ENCODE measurements at places on chromosomes 5 and 9. TPM values are rescaled to one million over a fixed set of nuclear protein-coding genes. Genes with fewer than 3 reads are reported as not detected.
A peak's percentile ranks its signal among the peaks of the same experiment; 100 is the strongest.

CDX1 gene
- total RNA-seq, result not detected

ITGA1 gene
- total RNA-seq, result 3.7 TPM

KIF20A gene
- under 0.01 TPM for total RNA-seq

DNA sequence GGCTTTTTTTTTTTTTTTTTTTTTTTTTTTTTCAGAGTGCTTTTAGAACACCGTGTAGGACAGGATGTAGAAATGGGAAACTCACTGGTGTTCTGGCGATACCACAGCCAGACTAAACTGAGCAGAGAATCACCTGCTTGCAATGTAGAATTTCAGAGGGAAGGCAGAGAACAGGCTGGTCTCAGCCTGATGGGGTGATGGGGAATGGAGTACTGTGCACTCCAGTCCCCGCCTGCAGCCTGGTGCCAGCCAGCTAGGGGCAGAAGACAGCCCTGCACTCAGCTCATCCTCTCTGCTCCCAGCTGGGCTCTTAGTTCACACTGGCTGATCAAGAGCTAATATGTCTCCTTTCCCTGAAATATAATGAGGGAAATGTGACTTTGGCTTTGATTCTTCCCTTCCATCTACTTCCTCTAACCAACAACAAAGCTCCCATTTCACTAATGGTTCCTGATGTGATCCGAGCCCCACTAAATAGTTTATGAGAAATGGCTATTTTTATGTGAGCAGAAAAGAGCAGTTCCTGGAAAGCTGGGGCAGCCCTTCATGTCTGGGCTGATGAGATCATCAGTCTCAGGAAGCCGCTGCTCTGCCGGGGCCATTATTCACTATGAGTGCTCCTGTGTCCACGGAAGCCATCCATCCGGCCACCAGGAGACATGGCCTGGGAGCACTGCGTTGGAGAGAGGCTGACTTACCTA lies 209.7 kb downstream of the GADD45G start:
- no peak for DNase-seq

PCDHGB1 gene
- total RNA-seq, result under 0.01 TPM

DNA sequence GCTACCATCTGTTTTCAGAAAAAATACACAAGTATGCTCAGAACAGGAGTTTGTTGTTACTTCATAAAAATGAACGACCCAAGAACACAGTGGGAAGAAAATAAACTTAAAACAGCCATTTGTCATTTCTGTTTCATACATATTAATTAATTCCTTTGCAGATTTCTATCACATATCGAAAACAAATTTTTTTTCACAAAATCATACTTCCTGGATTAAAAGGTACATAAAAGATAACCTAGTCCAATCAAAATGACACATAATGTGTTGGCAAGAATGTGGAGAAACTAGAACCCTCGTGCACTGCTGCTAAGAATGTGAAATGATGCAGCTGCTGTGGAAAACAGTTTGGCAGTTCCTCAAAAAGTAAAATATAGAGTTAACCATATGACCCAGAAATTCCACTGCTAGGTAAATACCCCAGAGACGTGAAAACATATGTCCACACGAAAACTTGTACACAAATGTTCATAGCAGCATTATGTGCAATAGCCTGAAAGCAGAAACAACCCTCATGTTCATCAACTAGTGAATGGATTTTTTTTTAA lies 46.0 kb downstream of the MYO10 start:
- DNase-seq, result peak; percentile 87

GRCh38 chr5:166507810-166508425 lies 1783.5 kb upstream of the WWC1 start:
- no peak for DNase-seq

GRCh38 chr9:17520268-17521064 lies 58.4 kb upstream of the SH3GL2 start:
- DNase-seq, result no peak

MLLT3 gene
- total RNA-seq, result 15.8 TPM

HMCN2 gene
- total RNA-seq, result under 0.01 TPM

DNA sequence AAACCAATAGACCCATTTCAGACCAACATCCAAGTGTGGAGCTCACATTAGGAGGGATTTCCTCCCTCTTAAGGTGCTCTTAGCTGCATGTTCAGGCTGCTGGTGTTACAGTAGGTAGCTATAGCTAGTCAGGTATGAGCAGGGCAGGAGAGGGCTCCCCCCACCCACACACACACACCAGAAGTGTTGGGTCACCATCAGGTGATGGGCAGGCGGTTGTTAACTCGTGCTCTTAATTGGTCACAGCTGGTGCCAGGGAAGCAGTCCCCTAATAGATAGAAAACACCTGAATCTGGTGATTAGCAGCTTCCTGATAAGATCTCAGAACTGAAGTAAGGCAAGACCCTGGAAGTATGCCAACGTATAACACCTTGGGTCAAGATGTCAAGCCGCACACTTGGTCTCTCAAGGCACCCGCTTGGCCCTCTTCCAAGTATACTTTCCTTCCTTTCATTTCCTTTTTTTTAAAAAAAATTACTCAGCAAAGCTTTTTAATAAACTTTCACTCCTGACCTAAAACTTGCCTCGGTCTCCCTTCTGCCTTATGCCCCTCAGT lies 532.4 kb downstream of the DNAH5 start:
- DNase-seq, result no peak

DNA sequence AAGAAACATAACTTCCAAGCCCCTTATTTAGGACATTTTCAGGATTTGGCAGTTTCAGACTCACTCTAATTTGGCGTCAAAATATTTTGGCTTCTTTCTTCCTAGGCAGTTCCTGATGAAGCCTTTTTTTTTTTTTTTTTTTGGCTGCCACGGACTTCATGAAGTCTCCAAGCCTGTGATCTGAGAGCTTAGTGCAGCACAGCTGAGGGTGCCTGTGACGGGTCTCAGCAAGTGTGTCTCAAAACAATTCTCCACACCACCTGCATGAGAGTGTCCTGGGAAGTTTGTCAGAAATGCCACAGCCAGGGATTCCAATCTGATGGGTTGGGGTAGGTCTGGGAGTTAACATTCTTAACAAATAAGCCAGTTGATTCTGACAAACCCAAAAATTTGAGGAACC lies 6.0 kb upstream of the ESM1 start:
- no peak for DNase-seq

DNA sequence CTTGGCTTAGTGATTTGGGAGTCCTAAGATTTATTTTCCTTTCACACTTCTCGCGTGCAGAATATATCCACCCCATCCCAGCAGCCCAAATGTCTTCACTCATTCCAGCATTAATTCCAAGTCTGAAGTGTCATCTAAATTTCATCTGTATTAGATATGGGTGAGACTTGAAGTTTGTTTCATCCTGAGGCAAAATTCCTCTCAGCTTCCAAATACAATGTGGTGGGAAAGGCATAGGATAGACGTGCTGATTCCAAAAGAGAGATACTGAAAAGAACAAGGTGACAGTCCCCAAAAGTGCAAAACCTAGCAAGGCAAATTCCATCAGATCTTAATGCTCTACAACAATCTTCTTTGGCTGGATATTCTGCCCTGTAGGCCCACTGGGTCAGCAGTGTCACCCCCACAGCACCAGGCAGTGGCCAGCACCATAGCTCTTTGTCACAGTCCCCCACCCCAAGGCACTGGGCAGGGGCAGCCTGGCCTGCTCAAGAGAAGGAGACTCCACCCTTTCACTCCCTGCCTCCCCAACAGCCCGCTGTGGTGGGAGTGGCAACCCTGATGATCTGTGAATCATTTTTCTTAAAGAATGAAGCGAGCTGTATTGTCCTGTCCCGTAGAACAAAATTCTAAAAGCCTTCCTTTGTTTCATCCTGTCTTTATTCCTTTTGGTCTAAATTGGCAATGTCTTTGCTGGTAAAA lies 2.7 kb upstream of the ADAM19 start:
- DNase-seq, result no peak

SMIM33 gene
- total RNA-seq, result not detected

GRCh38 chr9:85871008-85871407 lies 69.9 kb upstream of the NAA35 start:
- no peak for DNase-seq

HBEGF gene
- total RNA-seq, result 23.8 TPM

LCN6 gene
- total RNA-seq, result not detected

- no peak for DNase-seq
Observed at GRCh38 chr9:14249527-14249926, 64.4 kb downstream of the NFIB start.

SLC34A1 gene
- total RNA-seq, result not detected

IGIP gene
- 5.9 TPM for total RNA-seq

DDX4 gene
- total RNA-seq, result under 0.01 TPM

GRCh38 chr9:32578976-32579375 lies 6.0 kb upstream of the NDUFB6 start:
- no peak for DNase-seq

DNA sequence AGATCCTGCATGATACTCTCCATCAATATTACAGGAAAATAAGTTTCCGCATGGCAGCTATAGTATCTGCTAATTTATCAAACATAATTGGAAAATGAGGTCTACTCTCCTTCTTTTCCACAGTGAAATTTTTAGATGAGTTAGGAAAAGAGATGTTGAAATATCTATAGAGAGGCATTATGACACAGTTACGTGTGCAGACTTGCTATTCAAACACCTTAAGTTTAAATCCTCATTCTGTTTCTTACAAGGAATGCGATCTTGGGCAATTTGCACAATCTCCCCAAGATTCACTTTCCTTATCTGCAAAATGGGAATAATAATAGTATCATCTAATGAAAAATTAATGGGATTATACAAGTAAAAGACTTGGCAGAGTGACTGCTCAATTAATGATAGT lies 91.7 kb upstream of the SLCO6A1 start:
- DNase-seq, result peak; percentile 80

- no peak for DNase-seq
Observed at GRCh38 chr9:114054191-114054690, 23.9 kb downstream of the AMBP start.

DNA sequence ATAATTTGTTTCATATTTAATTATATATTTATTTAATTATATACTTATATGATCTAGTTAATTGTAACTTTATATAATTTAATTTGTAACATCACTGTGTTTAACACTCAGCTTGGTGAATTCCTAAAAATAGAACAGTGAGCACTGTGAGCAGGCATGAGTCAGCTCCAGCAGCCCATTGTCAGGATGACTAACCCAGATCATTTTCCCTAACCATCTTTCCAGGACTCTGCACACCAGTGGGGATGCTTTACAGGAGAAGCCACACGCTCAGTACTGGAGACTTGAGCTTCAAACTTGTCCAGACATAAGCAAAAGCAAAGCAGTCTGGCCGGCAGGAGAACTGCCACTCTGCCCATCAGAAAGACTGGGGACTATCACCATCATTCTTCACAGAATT lies 446.2 kb upstream of the TRPC7 start:
- DNase-seq, result peak; percentile 94

DNA sequence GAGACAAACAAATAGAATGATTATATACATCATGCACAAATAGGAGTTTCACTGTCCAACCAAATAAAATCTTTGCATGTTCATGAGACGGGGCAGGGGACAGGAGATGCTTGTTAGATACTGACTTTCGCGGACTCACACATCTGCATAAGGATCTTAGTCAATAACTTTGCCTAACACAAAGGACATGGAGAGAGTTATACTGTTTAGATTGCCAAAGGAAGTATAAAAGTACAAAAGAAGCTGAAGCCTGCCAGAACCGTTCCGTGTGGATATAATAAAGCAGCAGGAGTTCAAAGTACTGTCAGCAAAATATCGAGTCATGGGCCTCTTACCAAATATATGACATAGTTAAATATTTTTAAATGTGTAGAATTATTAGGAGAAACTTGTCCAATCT lies 1148.4 kb downstream of the EFNA5 start:
- DNase-seq, result no peak

GRCh38 chr9:128167209-128167608 lies 7.1 kb downstream of the BBLN start:
- DNase-seq, result no peak

PCDHB15 gene
- under 0.01 TPM for total RNA-seq

FCN2 gene
- total RNA-seq, result not detected

DMRTA1 gene
- total RNA-seq, result 3.9 TPM

- DNase-seq, result peak; percentile 84
Observed at GRCh38 chr5:101206534-101206933, 303.5 kb upstream of the ST8SIA4 start.

- DNase-seq, result no peak
Observed at GRCh38 chr5:155125551-155126095, 112.1 kb downstream of the KIF4B start.

- no peak for DNase-seq
Observed at GRCh38 chr9:99947395-99947794, 40.9 kb downstream of the STX17 start.

GRCh38 chr9:117073539-117074341 lies 341.1 kb downstream of the ASTN2 start:
- peak; percentile 57 for DNase-seq

DNA sequence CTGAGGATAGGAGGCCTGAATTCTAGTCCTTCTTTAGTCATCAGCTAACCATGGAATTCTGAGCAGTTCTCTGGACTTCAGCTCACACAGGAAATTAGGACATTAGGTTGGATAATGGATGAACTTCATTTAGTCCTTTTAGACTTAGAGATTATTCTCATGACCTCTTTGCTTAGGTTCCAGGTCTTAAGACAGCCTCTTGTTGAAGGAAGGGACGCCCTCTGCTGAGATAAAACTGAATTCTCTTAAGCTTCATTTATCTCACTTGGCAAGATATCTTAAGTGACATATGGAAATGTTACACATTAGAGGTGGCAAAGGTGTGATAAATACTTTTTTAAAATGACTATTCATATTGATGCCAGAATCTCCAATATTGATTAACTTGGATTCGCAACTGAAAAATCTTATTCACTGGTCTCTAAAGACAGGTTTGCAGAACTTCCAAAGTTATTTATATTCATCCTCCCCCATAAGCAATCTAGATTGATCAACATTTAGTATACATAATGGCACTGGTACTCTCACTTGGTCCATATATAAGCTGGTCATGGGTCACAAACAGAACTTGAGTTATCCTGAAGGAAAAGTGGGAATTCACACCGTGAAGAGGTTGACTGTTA lies 16.9 kb upstream of the ZNF366 start:
- DNase-seq, result peak; percentile 84

DNA sequence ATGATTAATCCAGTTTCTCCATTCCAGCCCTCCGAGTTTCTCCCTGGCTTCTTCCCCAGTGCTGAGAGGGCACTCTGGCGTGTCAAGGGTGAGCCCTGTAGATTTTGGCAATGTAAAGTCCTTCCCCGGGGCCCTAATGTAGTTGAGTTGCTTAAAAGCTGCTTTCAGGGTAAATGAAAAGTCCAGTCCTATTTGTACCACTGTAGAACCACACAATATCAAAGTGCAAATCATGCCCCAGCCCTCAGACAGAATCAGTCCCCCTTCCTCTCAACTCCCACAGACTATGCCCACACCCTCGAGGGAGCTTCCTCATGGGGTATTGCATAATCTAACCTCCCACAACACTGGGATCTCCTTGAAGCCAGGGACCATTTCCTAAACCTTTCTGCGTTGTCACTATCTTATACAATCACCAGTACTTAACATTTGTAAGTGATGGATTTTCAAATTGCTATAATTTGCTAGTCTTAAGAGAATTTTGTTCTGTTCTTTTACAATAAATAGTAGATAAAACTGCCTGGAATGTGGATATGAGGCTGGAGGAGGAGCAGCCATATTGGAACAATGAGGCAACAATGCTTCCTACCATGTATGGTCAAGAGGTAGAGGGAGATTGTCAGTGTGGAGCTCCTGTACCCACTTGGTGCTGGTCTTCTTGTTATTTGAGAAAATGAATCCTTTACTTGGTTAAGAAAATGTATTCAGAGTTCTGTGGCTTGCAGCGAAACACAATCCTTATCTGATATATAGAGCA lies 34.4 kb downstream of the ZNF366 start:
- no peak for DNase-seq
